ENCODE measurements at places on chromosomes 4 and X. TPM values are rescaled to one million over a fixed set of nuclear protein-coding genes. Genes with fewer than 3 reads are reported as not detected.

The F11 gene
- total RNA-seq, result not detected

The DGKQ gene
- total RNA-seq, result 56.1 TPM

The QDPR gene
- total RNA-seq, result 24.1 TPM

The HTT gene
- total RNA-seq, result 71.8 TPM

The LNX1 gene
- total RNA-seq, result 8.2 TPM

The OTUD6A gene
- total RNA-seq, result not detected

The NXF2 gene
- total RNA-seq, result not detected
